ENCODE measurements at places on chromosomes 2 and 18.

DNA sequence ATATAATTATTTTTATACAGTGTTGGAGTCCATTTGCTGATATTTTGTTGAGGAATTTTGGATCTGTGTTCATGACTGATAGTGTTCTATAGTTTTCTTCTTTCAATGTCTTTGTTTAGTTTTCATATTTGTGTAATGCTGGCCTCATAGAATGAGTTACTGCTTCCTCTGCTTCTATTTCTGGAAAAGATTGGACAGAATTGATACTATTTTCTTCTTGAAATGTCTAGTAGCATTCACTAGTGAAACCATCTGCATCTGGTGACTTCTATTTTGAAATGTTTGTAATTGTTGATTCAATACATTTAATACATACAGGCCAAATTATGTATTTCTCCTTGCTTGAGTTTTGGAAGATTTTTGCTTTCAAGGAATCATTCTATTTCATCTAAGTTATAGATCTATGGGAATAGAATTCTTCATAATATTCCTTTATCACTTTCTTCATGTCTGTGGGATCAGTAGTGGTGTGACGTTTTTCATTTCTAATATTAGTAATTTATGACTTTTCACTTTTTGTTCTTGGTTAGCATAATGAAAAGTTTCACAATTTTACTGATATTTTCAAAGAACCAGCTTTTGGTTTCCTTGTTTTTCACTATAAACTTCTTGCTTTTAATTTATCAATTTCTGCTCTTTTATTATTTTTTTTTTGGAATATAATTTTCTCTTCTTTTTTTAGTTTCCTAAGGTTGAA lies 509.9 kb upstream of the VRK2 start:
- no peak for DNase-seq

GRCh38 chr2:98911376-98912154 lies 24.5 kb downstream of the CRACDL start:
- DNase-seq, result peak; percentile 65

- no peak for DNase-seq
These were observed 75.3 kb downstream of the STPG4 start for GRCh38 chr2:47079515-47080412.

- peak; percentile 33 for DNase-seq
These were observed 46.9 kb upstream of the GREB1L start for GRCh38 chr18:21194871-21195771.

- DNase-seq, result peak; percentile 5
These were observed 65.7 kb upstream of the PARD3B start for GRCh38 chr2:204479557-204479956.
